IPS-NIHi11 (cell line): ENCODE measurements at places on chromosomes 2 and 18.

DNA sequence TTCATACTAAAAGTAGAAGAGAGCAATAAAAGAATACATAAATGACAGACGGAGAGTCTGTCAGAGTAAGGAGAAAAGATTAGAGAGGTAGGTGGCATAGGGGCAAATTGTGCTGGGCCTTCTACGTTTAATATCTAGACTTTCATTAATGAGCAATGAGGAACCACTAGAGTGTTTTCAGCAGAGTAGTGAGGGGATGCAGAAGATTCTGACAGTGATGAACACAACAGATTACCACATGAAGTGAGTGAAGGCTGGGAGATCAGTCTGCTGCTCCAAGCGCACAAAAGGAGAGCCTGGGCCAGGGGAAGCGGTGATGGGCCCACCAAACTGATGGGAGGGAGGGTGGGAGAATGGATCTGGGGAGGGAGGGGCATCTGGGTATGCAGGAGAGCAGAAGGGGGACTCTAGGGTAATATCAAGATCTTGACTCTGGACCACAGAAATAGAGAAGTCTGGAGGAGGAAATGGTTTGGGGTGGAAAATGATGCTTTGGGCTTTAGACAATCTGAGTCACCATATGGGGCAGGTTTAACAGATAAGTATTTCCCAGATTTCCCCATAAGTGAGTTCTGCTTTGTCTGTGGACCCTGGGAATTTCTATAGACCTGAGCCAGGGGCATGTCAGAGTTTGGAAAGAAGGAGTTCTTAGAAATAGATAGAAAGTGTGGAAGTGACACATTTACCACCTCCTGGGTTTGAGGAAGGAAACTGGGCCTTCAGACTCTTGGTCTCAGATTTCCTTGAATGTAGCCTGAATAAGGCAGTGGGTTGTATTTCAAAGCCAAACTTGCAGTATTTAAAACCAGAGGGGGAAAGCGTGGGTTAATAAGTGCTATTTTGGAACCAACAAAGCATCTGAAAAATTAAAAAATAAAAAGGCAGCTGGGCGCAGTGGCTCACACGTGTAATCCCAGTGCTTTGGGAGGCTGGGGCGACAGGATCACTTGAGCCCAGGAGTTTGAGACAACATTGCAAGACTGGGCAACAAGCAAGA lies 15.0 kb upstream of the IL1A start:
- DNase-seq: no peak

DNA sequence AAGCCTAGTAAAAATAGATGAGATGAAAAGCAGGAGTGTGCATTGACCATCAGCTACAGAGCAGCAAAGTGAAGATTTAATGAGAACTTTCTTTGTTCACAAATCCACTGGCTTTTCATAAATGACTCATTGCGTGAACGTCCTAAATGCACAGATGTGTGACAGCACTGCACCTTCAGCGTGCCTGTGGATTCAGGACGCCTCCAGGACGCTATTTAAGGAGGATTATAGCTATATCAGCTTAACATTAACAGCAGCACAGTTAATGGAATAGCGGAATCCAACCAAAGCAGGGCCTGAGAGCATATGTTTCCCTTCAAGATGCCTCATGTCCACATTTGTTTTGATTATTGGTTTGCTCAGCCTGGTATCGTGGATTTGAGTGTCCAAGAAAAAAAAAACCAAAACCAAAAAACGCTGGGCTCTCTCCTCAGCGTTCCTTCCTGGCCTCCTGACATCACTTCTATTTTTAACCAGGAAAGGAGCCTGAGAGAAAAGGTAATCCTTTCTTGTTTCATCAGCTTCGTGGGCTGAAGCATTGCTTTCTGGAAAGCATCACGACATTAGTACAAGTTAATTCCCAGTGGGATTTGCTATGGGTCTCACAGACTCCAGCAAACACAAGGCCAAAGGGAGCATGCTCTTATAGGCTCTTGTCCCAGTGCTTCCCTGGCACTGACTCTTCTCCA lies 447.0 kb upstream of the SMIM21 start:
- DNase-seq: no peak

- no peak for DNase-seq
These were observed 313.6 kb upstream of the CDH20 start for GRCh38 chr18:61019338-61020301.

- DNase-seq: no peak
These were observed 223.1 kb downstream of the C1D start for GRCh38 chr2:67839668-67840067.

DNA sequence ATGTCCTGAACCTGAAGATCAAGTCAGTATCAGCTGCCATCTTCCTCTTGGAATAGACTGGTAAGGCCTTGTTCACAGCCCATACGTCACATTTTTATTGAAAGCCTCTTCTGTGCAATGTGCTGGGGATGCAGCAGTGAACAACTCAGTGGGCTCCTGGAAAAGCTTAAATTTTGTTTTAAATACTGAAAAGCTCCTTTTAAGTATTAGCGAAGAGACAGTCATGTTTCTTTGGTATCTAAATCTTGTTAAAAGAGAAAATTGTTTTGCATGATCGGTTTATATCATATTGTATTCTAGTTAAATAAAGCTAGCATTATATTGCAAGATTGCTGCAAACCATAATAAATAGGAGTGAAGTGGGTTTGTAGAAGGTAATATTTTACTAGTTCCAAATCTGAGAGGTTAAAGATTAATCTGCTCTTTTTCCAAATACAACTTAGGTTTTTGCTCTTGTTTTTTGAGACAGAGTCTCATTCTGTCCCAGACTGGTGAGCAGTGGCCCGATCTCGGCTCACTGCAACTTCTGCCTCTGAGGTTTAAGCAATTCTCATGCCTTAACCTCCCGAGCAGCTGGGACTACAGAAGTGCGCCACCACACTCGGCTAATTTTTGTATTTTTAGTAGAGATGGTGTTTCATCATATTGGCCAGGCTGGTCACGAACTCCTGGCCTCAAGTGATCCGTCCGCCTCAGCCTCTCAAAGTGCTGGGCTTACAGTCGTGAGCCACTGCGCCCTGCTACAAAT lies 1.6 kb upstream of the RMDN2 start:
- DNase-seq: no peak

DNA sequence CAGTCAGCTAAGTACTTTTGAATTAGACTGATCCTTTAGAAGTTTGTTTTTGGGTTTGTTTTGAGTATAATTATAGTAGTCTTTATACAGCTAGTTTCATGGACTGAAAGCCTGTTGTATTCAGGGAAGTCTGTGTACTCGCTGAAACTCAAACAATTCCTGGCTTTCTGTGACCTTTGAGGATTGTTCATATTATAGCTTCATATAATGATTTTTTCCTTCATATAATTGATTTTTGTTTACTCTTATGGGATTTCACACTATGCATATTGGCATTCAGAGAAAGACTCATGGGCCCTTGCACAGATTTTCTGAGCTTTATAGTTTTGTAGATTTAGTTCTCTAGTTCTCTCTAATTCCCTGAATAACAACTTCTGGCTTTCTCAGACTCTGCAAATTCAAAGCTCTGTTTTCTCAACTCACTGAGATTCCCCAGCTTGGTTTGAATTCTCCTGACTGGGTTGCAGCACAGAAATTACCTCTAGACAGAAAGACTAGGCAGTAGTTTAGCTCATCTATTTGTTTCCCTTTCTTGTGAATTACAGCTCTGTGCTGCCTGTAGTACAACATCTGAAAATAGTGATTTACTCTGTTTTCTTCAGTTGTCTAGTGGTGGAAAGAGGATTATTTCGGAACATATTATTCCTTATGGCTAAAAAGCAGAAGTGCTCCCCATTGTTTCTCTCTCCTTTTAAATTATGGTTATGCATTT lies 495.9 kb upstream of the CNTNAP5 start:
- no peak for DNase-seq

DNA sequence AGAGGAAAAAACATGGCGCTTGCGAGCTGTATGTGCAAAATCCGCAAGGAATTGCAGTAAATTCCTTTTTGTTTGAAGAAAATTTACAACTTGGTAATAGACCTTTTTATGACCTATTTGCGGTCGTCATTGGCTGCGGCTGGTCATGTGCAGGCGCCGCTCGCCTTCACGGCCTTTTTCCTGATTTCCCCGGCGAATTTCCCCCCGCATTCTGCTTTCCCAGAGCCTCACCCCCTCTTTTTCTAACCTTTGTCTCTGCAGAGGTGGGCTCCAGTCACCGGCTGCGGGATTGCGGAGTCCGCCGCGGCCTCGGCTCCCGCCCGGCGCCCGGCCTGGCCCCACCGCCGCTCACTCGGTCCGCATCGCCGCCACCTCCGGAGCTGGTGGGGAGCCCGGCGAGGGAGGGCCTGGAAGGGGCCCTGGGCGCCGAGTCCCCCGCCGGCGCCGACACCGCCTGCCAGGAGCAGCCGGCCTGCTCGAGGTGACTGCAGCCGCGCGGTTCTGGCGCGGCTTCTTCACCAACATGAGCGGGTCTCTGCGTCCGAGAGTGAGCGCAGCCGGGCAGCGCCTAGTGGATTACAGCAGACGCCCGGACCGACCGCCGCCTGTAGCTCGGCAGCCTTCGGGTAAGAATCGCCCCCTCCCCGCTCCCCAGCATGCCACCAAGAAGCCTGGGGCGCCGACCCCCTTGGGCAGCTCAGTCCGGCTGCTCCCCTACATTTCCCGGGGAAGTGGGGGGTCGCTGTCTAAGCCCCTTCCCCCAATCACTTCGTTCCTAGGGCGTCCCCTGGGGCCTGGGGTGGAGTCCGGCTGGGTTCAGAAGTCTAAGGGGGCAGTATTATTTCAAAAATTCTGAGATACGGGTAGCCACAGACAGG lies 7.1 kb downstream of the HOXD8 start:
- peak; percentile 50 for DNase-seq

DNA sequence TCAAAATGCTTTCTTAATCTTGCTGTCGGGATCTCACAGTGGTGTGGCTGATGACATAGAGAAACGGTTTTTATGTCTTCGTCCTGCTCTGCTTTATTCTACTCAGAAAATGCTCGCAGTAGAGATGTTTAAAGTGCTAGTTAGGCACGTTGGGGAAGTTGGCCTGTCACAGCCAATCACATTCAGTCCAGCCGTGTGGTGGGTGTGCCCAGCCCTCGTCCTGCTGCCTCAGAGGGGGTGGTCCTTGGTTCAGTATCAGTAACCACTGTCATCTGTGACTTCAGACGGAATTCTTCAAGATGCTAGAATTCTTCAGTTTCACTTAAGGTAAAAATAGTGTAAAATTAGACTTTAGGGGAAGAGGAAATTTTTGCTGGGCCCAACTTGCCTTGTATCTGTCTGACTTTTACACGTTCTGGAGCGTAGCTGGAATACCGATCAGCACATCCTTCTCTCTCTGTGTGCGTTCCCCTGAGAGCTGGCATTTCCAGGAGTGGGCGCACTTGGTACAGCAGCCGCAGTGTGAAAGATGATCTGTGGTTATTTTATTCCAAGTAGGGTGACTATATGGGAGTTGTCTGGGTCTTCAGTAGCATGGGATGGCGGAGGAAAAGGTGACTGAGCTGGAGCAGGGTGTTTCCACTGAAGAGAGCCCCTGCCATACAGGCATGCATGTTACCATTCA lies 18.5 kb downstream of the TRAF3IP1 start:
- DNase-seq: peak; percentile 64

DNA sequence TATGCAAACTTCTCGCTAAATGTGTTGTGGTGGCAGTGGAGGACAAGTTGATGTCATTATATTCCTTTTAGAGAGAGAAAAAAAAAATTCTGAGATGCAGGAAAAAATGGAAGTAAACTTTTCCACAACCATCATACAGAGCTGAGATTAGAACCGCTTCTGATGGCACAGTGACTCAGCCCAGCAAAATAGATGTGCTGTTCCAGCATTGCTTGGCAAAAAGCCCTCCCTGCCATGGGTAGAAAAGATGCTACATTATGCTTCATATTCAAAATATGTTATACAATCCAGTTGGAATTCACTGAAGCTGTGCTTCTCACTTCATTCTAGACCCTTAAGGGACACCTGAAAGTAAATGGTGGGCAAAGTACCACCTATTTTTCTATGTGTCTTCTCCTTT lies 1047.6 kb upstream of the FANCL start:
- no peak for DNase-seq

DNA sequence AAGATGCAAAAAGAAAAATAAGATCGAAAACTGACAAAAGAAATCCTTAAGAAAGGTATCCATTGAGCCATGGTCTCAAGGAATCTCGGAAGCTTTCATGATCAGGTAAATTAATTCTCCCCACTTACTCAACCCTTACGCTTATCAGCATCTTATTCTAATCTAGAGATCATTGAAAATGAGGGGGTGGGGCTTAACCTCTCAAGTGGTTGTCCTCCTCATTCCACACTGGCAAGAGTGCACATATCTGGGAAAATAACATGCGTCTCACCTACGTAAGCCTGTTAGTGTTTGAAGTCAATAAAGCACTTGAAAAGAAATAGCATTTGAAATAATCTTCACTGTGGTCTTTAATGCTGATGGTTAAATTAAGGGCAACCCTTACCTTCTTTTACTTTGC lies 82.5 kb upstream of the NEUROD1 start:
- DNase-seq: no peak

DNA sequence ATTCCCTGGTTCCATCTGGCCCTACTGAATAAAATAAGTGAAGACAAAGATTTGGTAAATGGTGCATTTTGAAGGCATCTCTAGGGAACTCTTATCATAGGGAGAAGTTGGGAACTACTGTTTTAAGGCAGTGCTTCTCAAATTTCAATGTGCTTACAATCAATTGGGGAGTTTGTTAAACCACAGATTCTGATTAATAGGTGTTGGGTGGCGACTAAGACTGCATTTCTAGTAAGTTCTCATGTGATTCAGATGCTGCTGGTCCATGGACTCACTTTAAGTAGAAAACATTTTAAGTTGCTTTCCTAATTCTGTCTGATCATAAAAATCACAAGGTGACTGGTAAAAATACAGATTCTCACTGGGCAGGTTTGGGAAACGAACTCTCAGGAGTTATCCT lies 14.6 kb downstream of the FARSB start:
- DNase-seq: no peak

DNA sequence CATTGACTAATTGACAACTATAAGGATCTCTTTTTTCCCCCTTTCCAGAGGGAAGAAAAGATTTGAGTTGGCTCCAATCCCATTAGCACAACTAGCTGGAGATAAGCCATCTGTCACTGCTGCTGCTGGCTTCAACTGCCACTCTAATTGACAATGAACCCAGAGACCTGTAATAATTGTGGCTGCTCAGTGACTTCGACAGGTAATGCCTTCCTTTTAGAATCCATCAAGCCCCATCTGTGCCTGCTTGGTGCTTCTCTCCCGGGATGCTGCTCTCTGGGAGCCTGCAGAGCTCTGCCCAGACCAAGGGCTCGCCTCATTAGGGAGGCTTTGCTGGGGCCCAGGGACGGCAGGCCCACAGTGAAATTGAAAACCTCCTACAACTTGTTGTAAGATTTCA lies 376.7 kb upstream of the SOX11 start:
- no peak for DNase-seq

DNA sequence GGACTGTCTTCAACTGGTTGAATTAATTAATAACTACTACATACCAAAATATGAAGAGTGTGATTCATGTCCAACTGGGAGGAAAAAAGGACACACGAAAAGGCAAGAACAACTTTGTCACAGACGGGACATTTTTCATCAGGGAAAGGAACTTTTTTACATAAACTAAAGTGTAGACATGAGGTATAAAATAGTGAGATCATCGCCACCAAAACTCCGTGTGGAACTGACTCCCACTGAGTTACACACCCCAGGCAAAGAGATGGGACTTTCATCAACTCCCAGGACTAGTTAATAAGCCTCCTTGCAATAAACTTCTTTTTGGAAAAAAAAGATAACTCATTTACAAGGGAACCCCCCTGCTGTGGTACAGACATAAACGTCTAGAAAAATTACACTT lies 12.9 kb upstream of the NMI start:
- DNase-seq: no peak
